ENCODE measurements at places on chromosomes 2 and 18. TPM values are rescaled to one million over a fixed set of nuclear protein-coding genes. Genes with fewer than 3 reads are reported as not detected.

GRCh38 chr2:238568455-238569440, 142.0 kb downstream of the ASB1 start:
- no peaks in the 10 kb centered on the region for H3K36me3 ChIP-seq
- H3K4me3 ChIP-seq = no peak overlapping the region
- no peak for DNase-seq
- H3K4me1 ChIP-seq = no peaks in the 10 kb centered on the region
- no peak overlapping the region for H3K27ac ChIP-seq
- H3K27me3 ChIP-seq = peaks cover 33% of the 10 kb centered on the region

DNA sequence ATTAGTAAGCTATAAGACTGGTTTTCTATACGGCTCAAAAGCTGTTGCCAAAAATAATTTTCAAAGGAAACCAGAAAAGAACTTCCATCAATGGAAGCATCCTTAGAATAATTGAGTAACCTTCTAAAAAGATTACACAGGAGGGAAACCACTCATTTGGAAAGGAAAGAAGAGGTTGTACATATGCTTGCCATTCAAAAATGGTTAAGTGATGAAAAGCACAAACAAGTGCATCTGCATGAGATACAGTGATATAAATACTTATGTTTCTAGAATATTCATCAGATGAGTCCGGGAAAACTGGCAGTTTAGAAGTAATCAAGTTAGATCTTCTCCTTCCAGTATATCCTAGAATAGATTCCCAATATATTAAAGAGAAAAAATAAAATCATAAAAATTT, 20.1 kb upstream of the SMAD2 start:
- H3K27me3 ChIP-seq = peaks cover 7% of the 10 kb centered on the region
- no peak overlapping the region for H3K27ac ChIP-seq
- no peak overlapping the region for H3K4me3 ChIP-seq
- no peak for DNase-seq
- no peaks in the 10 kb centered on the region for H3K36me3 ChIP-seq
- peaks cover 10% of the 10 kb centered on the region for H3K4me1 ChIP-seq

- no peak for DNase-seq
- H3K4me1 ChIP-seq = no peaks in the 10 kb centered on the region
- no peaks in the 10 kb centered on the region for H3K27me3 ChIP-seq
- H3K4me3 ChIP-seq = no peak overlapping the region
These were observed 426.7 kb upstream of the SMIM21 start for GRCh38 chr18:75854174-75854573.

- H3K27ac ChIP-seq = no peak overlapping the region
- peaks cover 24% of the 10 kb centered on the region for H3K4me1 ChIP-seq
- peak; percentile 43 for DNase-seq
- H3K36me3 ChIP-seq = no peaks in the 10 kb centered on the region
- H3K4me3 ChIP-seq = no peak overlapping the region
These were observed 22.3 kb upstream of the DUSP2 start for GRCh38 chr2:96167407-96168013.

GRCh38 chr2:49839818-49840217, 685.5 kb upstream of the FSHR start:
- no peak for DNase-seq
- H3K27ac ChIP-seq = no peak overlapping the region
- no peaks in the 10 kb centered on the region for H3K36me3 ChIP-seq
- no peak overlapping the region for H3K4me3 ChIP-seq
- H3K4me1 ChIP-seq = no peaks in the 10 kb centered on the region

DNA sequence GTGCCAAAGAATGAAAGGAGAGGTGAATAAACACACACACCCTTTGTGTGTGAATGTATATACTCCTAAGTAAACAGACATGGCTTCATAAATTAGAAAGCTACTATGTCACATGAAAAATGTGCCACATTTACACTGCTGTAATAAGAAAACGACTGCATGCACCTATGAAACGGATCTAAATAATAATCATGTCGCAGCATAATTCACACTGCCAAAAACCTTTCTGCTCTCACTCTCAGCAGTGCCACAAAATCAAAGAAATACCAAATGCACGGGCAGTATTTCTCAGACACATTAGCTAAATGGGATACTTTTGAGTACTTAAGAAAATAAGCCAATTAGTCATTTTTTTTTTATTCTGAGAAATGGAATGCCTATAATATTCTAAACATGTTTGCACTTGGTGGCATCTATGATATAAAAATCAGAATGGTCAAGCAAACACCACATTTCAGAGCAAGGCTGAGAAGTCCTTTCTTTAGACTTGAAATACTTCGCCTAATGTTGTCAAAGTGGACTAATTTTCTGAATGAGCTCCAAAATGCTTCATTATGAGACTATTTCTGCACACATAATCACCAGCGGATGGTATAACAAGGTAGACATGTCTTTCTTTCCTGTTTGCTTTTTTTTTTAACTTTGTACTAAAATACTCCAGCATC, 6.6 kb downstream of the BCL11A start:
- H3K36me3 ChIP-seq = no peaks in the 10 kb centered on the region
- DNase-seq = no peak
- no peak overlapping the region for H3K4me3 ChIP-seq
- peaks cover 33% of the 10 kb centered on the region for H3K27me3 ChIP-seq

GRCh38 chr2:70494293-70494886, 59.2 kb downstream of the TGFA start:
- H3K36me3 ChIP-seq = no peaks in the 10 kb centered on the region
- H3K27me3 ChIP-seq = peaks cover 30% of the 10 kb centered on the region
- no peak overlapping the region for H3K27ac ChIP-seq
- no peak overlapping the region for H3K4me3 ChIP-seq

- H3K27ac ChIP-seq = peak overlapping the region; percentile 96
- H3K36me3 ChIP-seq = peaks cover 88% of the 10 kb centered on the region
- H3K4me1 ChIP-seq = peaks cover 92% of the 10 kb centered on the region
These were observed 95.1 kb downstream of the CRIM1 start for GRCh38 chr2:36450466-36451196.

DNA sequence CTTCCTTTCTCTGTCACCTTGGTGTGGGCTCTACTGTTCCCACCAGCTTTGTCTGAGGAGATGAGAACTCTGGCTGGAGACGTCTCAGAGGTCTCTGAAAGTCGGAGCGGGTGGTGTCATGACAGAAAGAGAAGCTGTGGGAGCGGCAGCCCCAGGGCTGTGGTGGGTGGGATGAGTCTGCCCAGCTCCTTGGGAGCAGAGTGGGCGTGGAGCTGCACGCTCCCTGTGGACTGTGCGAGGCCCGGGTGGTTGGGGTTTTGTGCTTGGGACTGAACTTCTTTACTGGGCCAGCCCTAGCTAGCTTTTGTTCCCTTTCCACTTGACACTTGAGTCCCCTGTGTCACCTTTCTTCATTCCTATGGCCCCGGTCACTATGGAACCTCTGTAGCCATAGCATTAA, 10.4 kb downstream of the TOGARAM2 start:
- peaks cover 4% of the 10 kb centered on the region for H3K4me1 ChIP-seq
- no peak overlapping the region for H3K27ac ChIP-seq
- no peak overlapping the region for H3K4me3 ChIP-seq
- no peak for DNase-seq
- no peaks in the 10 kb centered on the region for H3K27me3 ChIP-seq

GRCh38 chr18:21894619-21895367, 154.2 kb downstream of the MIB1 start:
- no peaks in the 10 kb centered on the region for H3K36me3 ChIP-seq
- peaks cover 6% of the 10 kb centered on the region for H3K27me3 ChIP-seq
- H3K4me1 ChIP-seq = no peaks in the 10 kb centered on the region
- no peak overlapping the region for H3K27ac ChIP-seq
- no peak overlapping the region for H3K4me3 ChIP-seq

DNA sequence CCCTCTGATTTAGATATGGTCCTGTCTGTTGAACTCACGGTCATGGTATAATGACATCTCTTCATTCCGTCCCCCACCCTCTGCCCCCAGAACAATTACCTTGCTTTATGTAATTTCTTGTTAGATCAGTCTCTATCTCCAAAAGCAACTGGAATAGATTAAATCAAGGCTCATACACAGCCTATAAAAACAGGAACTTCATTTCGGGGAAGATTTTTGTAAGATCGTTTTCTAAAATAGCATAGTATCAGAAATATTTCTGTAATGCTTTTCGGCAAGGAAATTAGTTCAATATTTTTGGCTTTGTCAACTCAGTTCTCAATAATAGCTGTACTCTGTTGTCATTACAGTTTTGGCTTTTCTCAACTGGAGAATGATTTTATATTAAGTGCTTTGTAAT, 157.2 kb downstream of the FMNL2 start:
- H3K4me3 ChIP-seq = no peak overlapping the region
- H3K27ac ChIP-seq = no peak overlapping the region
- H3K36me3 ChIP-seq = no peaks in the 10 kb centered on the region
- H3K27me3 ChIP-seq = no peaks in the 10 kb centered on the region
- DNase-seq = no peak

DNA sequence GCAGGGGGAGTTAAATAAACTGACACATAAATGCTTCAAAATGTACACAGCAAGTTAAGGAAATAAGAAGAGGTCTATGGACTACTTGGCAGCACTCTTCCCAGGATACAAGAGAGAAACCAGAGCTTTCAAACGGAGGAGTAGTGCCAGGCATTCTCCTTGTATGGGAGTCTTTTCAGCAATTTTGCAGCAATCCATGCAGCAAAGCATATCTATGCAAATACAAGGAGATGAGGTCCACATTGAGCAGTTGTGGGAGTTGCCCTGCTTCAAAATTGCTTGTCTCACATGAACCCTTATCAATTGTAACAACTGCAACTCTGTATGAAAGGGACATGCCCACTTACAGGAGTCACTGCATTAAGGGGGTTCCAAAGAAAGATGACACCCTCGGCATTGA, 37.8 kb downstream of the SCN9A start:
- no peak overlapping the region for H3K4me3 ChIP-seq
- no peaks in the 10 kb centered on the region for H3K4me1 ChIP-seq
- no peaks in the 10 kb centered on the region for H3K36me3 ChIP-seq
- DNase-seq = no peak
- H3K27ac ChIP-seq = no peak overlapping the region

The RGPD4 gene
- total RNA-seq = not detected

The LYPD1 gene
- 5.9 TPM for total RNA-seq

The FBXO41 gene
- total RNA-seq = 0.29 TPM

The MBP gene
- 2.2 TPM for total RNA-seq

The EFHD1 gene
- total RNA-seq = 2.4 TPM
